ENCODE measurements at places on chromosomes 2 and 18. TPM values are rescaled to one million over a fixed set of nuclear protein-coding genes. Genes with fewer than 3 reads are reported as not detected.

- DNase-seq = no peak
Observed at GRCh38 chr2:215826838-215827441, 186.4 kb downstream of the MREG start.

- peak; percentile 99 for DNase-seq
Observed at GRCh38 chr2:233974530-233975071, 57.4 kb downstream of the TRPM8 start.

Gene ALPG
- not detected for total RNA-seq

Gene GPR55
- 0.03 TPM for total RNA-seq

GRCh38 chr2:214549946-214550345 is 139.1 kb downstream of the VWC2L start:
- DNase-seq = no peak

DNA sequence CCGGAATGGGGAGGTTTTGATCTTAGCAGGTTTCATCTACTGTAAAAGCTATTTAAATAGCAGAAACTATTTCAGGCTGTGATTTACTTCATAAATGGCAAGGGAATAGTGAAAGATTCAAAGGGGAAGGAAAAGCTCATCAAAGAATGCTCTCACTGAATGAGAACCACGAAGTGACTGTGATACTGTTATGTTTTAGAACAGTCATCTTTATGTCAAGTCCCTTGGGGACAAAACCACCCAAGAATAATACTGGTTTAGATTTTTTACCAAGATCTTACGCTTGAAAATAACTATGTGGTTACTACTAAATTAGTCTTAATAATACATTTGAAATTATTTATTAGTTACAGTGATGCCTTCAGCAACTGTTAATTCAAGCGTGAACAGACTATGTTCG is 28.1 kb downstream of the FARSB start:
- DNase-seq = no peak

GRCh38 chr2:180570864-180571263 is 409.5 kb upstream of the UBE2E3 start:
- DNase-seq = no peak

GRCh38 chr18:55500316-55501086 is 87.5 kb downstream of the TCF4 start:
- DNase-seq = peak; percentile 41

Gene CREG2
- total RNA-seq = 6.9 TPM

DNA sequence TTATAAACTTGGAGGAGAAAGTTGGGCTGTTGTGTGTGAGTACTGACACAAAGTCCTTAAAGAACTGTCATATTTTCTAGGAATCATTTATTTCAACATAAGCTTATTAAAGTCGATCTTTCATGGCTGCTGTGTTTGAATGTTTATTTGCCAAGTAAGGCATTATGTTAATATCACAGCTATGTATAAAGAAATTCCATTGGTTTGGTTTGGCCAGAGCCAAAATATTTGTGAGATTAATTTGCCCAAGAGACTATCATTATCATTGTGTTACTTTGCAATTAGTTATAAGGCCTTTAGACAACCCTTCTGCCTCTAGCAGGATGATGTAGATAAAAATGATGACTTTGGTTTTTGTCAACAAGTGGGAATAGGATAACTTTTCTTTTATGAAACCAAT is 240.6 kb upstream of the NT5C1B start:
- DNase-seq = peak; percentile 29

DNA sequence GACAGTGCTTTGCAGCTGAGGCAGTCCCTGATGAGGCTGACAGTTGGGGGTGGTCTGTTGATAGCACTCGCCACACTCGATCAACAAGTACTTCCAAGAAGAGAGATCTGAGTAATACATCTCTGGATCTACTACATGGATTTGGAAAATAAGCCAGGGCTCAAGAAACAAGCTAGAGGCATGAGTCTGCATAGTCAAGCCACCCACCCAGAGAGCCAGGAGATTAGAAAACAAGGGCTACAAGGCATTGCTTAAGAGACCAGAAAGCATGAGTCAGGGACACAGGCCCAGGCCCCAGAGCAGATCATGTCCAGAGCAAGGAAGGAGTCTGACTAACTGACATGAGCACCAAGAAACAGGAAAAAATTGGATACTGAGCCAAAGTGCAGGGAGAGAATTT is 196.9 kb upstream of the CWC22 start:
- DNase-seq = no peak

Data from myocyte (in vitro differentiated cells).